ENCODE measurements at places on chromosomes 7 and 10.

DNA sequence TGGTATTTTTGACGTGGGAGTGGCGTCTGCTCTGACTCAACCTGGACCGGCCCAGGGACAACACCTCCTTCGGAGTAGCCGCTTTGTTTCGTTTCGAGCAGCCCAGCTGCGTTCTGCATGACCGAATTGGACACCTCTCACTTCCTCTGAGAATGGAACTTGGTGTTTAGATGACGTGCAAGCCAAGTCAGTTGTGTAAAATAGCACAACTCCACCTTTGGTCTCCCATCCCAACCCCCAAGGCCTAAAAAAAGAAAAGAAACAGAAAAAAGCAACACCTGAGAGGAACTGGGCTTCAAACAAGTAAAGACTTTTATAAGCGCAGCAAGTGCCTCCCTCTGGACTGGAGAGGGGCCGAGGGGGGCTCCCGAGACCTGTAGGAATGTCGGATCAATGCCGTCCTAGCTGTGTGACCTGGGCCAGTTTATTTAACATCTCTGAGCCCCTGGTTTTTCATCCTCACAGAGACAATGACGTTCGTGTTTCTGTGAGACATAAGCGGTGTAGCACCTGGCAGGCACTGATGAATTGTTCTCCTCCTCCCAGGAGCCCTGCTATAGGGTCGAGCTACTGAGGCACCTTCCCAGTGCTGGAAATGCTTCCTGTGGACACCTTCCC lies 52.0 kb upstream of the SMNDC1 start:
- DNase-seq, result no peak

GRCh38 chr7:84578825-84579224 lies 384.2 kb upstream of the SEMA3A start:
- no peak for DNase-seq

- DNase-seq, result peak; percentile 4
Measured at GRCh38 chr10:35501923-35502322, 103.2 kb upstream of the GJD4 start.

DNA sequence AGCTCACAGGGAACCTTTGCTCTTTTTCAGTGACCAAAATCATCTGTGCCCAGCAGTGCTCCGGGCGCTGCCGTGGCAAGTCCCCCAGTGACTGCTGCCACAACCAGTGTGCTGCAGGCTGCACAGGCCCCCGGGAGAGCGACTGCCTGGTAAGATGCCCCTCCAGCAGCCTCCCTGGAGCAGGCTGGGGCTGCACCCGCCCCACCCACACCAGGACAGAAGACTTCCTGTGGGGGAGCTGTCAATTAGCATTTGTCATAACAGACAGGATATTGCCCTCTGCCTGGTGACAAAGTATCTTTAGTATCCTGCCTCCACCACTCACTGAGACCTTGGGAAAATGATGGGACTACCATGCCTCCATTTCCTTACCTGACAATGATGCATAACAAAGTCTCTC lies 133.7 kb downstream of the EGFR start:
- no peak for DNase-seq

DNA sequence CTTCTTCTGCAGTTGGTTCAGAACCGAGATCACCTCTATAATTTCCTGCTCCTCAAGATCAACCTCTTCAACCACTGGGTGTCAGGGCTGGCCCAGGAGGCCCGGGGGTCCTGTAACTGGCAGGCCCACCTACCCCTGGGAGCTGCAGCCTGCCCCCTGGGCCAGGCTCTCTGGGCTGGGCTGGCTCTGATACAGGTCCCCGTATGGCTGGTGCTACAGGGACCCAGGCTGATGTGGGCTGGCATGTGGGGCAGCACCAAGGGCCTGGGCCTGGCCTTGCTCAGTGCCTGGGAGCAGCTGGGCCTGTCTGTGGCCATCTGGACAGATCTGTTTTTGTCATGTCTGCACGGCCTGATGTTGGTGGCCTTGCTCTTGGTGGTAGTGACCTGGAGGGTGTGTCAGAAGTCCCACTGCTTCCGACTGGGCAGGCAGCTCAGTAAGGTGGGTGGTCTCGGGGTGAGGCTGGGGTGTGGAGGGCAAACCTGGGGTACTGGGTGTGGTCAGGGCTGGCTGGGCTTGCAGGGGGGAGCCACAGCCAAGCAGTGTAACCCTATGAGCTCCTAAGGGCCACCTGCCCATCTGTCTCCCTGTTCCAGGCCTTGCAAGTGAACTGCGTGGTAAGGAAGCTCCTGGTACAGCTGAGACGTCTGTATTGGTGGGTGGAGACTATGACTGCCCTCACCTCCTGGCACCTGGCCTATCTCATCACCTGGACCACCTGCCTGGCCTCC lies 4.2 kb downstream of the TMEM270 start:
- no peak for DNase-seq

- no peak for DNase-seq
Measured at GRCh38 chr10:775245-776075, 86.0 kb upstream of the DIP2C start.

DNA sequence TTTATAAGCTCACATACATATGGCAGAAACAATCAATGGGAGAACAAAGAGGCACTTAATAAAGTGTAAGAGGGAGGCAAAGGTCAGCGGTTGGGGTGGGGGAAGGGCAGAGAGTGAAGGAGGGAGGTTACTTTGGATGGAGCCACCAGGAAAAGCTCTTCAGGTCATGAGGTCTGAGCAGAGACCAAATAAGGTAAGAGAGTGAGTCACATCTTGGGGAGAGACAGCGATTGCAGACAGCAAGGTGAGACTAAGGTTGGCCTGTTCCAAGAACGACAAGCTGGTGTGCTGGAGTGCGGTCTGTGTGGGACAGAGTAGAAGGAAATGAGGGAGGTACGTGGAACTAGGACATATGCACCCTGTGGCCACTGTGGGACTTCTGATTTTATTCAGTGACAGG lies 74.3 kb upstream of the TOMM7 start:
- no peak for DNase-seq

DNA sequence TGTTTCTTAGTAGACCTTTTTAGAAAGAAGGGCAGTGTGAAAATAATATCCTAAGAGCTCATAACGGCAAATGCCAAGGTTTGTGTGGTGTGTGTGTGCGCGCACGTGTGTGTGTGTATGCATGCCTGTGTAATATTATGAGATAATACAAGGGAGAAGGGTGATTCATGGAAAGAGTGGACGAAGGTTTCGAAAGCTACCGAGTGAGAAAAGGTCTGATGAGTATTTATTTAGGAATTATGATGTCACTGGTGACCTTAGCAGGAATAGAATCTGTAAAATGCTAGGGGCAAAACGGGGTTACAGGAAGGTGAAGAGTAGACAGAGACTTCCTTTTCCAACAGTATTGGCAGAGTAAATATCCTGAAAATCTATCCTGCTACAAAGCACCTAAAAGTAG lies 107.3 kb downstream of the AHR start:
- no peak for DNase-seq

DNA sequence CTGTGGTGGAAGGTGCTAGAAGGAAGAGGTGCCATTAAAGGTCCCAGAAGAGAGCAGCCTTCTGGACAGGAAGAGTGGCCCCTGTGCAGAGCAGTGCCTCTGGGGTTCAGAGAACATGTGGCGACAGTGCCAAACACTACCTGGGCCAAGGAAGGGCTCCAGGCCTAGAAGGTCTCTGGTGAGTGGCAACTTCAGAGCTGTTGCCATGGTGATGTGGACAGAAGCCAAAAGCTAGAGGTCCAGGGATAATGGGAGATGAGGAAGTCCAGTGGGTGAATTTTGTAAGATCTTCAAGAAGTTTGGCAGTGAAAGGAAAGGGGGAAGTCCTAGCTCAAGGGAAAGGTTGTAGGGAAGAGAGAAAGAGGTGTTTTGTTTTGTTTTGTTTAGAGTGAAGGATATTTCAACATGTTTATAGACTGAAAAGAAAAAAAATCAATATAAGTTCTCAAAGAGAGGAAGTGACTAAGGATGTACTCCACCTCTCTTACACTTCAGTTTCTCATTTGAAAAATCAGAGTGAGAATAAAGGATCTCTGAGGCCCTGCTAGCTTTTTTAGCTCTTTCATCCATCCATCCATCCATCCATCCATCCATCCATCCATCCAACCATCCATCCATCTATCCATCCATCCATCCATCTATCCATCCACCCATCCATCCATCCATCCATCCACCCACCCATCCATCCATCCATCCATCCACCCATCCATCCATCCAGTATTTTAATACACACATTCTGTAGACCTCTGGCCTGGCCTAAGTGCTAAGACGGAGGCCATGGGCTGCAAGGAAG lies 77.1 kb upstream of the DUSP5 start:
- DNase-seq, result peak; percentile 13

- no peak for DNase-seq
Measured at GRCh38 chr10:88642963-88643362, 21.3 kb upstream of the LIPF start.

- no peak for DNase-seq
Measured at GRCh38 chr10:86662186-86663045, 5.9 kb upstream of the LDB3 start.

DNA sequence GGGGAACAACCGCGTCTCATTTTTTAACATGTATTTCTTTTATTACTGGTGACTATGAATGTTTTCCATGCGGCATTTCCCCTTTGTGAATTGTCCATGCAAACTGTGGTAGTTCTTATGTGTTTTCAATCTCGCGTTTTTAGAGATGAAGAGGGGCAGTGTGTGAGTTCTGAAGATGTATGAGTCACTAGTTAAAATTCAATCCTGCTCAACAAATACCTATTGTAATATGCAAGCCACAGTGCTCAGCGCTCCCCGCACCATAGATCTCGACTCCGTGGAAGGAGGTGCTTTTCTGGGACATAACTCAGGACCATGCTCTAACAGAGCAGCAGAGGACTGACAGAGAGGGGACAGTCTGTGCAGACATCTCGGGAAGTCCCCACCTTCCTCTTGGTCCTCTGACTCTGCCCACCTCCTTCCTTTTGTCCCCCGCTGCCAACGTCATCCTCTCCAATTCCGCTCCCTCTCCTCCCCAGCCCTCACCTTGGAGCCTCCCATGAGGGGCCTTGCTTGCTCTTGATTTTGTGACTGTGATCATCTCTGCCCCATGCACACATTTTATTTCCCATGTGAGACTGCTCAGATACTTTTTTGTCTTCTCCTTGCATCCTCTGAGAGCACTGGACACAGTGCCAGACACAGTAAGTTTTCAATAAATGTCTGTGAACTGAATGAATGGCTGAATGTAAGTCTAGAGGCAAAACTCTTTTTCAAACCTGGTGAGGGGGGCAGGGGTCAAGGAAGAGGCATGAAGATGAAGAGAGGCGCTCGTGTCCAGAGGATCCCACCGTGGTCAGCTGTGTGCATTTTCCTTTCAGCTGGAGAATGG lies 42.7 kb upstream of the PLEKHA1 start:
- no peak for DNase-seq

DNA sequence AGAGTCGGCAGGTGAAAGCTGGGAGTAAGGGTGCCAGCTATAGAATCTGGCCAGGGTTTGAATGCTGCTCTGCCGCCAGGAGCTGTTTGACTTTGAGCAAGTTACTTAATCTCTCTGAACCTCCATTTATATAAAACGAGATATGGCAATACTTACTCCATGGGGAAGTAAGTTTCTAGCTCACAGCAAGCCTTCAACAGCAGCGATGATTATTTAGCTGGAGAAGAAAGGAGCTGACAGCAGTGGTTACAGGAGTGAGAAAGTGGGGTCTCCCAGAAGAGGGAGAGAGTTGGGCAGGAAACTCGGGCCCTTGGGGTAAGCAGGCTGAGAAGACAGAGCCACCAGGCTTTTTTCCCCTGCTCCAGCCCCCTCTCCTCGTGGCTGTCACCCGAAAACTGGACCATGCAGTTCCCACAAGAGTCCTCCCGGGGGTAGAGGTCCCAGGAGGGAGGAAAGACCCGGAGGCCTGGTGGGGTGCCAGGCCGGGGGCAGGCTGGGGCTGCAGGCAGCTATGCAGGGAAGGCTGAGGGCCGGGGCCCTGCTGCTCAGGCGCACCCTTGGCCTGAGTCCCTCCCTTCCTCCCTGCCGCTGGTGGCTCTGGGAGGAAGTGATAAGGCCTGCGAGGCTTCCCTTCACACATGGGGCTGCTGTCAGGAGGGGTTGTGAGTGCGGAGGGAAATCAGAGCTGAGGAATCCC lies 3.5 kb downstream of the NOS3 start:
- peak; percentile 87 for DNase-seq

GRCh38 chr10:21495002-21495751 lies 30.3 kb downstream of the SKIDA1 start:
- DNase-seq, result no peak

DNA sequence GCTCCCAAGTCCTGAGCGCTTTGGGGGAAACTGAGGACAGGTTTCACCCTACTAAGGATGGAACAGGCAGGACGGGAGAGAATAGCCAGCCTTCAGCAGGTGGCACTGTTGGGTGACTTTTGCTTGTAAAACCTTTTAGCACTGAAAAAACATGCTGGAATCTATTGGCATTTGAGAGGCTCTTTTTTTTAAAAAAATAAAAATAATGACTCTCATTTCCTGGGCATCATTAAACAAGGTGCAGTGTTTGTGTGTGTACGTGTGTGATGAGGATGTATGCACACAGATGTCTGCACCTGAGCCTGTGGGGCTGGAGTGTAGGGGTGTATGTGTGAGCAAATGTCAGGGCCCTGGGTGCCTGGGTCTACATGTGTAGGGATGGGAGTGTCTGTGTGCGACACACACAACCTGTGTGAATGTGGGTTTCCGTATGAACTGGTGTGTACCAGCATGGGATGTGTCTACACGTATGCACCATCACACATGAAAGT lies 177.9 kb downstream of the RPS24 start:
- peak; percentile 22 for DNase-seq

DNA sequence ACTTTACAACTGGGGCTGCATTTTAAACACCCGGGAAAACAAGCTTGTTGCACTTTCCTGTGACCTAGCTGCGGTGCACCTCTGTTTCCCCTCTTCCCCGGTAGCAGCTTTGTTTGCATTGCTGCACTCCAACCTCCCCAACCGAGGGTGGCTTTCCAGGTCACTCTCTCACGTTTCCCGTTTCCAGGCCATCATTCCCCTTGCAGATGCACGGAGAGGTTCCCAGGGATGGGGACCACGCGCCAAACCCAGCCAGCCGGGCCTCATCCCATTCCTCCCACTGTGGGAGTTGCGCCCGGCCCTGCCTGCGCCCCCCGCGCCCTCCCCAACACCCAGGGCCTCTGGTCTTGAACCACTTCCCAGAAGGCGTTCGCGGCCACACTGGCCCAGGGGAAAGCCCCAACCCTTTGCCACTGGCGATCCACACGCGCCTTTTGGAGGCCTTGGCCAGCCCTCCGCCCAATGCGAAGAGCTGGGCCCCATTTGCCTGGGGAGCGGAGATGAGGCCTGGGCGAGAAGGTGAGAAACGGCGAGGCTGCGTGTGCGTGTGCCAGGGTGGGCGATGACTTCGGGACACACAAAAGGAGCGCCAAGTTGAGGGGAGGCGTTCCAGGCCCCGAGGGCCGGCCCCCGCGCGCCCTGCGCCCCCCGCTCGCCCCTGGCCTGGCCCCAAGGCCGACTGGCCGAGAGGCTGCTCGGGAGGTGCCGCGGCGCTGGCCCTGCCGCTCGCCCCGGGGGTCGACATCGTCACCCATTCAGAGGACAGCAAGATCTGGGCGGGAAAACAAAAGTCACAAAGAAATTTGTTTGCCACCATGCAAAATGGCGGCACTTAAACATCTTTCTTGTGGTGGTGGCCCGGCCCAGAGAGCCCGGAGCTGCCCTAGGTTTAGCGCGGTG lies 15.9 kb downstream of the SKIDA1 start:
- DNase-seq, result peak; percentile 33

Measured in erythroblast (primary cell).